ENCODE measurements at places on chromosomes 6 and 20.

GRCh38 chr6:6927521-6928361 is 180.0 kb upstream of the RREB1 start:
- no peak for DNase-seq

DNA sequence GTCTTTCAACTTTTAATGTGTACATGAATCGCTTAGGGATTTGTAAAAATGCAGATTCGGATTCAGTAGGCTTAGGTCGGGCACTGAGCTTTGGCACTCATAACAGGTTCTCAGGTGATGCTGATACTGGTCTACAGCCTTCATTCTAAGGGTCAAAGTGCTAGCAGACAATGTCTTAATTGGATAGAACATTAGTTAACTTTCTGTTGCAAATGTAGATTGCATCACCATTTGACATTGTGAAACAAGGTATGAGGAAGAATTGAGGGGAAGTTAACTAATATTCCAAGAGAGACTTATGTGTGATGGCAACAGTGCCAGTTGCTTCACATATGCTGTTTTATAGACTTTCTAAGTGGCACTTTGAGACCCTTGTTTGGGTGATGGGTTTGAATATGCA is 86.9 kb downstream of the MLIP start:
- DNase-seq, result no peak

- no peak for DNase-seq
These were observed 49.5 kb upstream of the FBXO30 start for GRCh38 chr6:145863988-145864616.

GRCh38 chr20:24986436-24987015 is 6.0 kb downstream of the APMAP start:
- no peak for DNase-seq

DNA sequence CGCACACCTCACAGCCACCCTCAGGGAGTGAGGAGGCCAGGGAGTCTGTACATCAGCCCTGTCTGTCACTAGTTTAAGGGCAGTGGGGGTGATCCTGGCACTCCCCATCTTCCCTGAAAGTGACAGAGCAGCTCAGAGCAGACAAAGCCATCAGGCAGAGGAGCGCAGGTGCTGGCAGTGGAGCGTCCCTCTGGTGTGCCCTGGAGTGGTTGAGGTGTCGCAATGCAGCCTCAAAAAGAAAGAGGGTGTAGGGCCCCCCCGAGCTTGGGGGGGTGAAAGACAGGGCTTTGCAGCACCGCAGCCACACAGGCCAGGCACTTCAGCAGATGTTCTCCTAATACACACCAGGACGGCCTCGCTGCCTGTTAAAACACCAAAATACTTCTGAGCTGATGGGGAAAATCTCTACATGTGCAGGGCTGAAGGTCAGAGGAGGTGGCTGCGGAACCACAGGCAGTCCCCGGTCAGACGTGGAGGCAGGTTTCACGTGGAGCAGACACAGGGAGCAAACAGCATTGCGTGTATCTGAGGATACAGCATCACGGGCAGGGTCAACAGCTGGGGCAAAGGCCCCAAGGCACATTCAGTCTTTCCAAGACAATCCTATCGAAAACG is 69.5 kb downstream of the PREX1 start:
- no peak for DNase-seq

DNA sequence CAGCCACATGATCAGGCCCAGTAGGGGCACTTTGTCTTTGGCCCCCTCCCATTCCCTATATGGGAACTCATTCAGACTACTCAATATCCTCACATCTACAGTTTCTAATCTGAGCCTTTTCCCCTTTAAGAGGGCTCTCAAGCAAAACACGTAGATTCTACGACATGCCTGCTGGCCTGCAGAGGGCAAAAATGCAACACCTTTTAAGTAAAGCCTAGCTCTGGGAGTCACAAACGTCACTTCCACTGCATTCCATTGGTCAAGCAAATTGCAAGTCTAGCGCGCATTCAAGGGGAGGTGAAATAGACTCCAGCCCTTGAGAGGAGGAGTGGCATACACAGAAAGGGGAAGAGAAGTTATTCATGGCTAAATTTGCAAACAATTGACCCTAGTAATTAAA is 70.6 kb downstream of the CDC40 start:
- DNase-seq, result no peak

- no peak for DNase-seq
These were observed 36.7 kb downstream of the NINL start for GRCh38 chr20:25548613-25549086.

GRCh38 chr6:39273406-39273821 is 40.8 kb downstream of the KCNK17 start:
- no peak for DNase-seq

DNA sequence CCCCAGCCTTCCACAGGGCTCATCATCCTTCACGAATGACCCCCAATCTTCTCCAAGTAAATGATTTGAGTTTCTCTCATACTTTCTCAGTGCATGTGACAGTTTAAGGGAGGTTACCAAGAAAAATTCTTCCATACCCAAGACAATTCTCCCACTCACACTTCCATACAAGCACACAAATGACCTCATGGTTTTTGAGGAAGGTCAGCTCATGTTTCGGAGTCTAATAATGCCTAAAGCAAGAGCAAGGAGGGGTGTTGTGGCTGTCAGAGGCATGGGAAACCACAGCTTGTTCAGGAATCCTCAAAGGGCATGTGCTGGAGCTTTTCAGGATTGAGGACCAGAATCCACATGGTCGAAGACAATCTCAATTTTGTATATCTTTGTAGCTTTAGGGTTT is 279.0 kb downstream of the MAFB start:
- no peak for DNase-seq

DNA sequence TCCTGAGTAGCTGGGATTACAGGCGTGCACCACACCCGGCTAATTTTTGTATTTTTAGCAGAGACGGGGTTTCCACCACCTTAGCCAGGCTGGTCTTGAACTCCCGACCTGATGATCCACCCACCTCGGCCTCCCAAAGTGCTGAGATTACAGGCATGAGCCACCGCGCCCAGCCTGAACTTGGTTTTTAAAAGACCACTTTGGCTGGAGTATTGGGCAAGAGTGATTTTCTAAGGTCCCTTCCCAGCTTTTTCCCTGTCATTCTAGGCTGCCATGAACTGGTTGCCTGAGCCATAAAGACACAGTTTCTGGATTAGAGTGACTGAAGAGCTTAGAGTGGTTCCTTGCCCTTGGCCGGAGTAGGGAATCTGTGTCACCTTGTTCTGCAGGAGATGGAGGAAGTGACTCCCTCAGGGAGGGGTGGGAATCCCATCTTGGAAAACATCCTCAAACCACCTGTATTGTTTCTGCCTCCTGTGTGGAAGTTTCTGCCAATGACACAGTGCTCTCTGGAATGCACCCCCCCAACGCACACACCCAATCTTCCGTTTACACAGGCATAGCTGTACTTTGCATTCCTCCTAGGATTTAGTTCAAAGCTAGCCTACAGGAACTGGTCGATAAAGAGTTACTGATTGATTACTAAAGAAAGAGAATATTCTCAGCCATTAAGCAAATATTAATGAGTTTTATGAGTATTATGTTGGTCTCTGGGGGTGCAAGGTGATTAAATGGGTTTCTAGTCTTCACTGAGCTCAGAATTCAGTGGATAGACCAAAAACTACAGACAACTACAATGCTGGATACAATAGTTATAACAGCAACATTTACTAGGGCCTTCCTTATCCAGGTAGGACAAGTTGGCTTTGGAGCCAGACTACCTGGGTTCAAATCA is 18.2 kb downstream of the BCL2L1 start:
- no peak for DNase-seq

GRCh38 chr6:2891768-2892170 is 11.3 kb downstream of the SERPINB9 start:
- DNase-seq, result peak; percentile 73

DNA sequence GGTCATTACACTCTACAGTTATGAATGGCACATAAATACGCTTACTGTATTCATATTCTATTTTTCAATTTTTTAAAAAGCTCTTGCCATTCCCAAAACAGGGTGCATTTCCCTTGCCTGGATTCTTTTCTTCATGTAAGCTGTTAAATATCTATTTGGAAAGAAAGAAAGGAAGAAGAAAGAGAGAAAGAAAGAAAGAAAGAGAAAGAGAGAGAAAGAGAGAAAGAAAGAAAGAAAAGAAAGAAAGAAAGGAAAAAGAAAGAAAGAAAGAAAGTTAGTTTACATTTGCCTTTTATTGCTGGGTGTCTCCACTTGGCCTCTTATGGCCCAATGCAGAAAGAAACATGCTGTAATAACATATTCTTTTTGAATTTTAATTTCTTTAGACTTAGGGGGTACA is 165.9 kb upstream of the ATXN1 start:
- DNase-seq, result no peak

DNA sequence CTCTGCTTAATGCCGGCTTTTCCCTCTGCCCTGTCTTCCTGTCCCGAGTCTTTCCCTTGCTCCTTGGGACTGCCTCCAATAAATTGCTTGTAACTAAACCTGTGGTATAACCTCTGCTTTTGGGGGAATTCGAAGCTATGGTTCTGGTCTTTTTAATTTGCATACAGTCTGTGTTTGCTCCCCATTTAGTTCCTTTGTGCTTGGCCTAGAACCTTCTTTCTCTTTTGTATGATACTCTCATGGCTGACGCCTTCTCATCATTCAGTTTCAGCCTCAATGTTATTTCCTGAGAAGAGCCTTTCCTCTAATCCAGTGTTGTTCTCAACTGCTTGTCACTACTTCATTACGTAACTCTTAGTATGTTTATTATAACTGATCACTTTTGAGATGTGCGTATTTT is 248.0 kb downstream of the PHF3 start:
- DNase-seq, result no peak

GRCh38 chr6:878179-878578 is 185.2 kb upstream of the EXOC2 start:
- no peak for DNase-seq

- no peak for DNase-seq
These were observed 73.0 kb upstream of the ENPP5 start for GRCh38 chr6:46243754-46244153.

DNA sequence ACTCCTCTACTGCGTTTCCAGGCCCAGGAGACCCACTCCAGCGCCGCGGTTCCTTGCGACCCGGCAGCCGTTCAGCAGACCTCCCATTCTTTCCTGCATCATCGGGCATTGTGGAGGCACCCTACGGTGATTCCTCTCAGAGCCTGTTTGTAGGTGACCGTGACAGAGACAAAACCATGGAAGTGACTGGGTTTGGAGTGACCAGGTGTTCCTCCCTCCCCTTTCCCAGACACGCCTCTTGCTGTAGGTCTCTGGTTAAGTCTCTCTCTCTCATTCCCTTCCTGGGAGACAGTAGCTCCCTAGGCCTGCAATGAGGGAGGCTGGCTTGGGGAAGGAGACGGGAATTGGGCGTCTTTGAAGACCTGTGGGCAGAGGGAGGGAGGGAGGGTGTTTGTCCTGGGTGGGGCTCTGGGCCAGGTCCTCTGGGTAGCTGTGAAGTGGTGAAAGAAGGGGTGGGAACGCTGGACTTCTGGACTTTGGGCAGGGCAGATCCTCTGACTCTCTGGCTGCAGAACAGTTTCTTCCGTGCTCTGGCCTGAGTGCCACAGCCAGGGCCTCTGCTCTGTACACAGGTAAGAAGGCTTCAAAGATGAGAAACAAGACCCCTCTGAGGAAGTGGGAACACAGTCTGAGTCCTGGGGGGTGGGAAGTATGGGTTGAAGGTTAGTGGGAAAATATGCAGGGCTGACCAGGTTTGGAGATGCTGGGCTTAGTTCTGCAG is 763 bp downstream of the KLC4 start:
- no peak for DNase-seq

GRCh38 chr20:35560541-35560940 is 18.7 kb downstream of the ERGIC3 start:
- DNase-seq, result no peak

DNA sequence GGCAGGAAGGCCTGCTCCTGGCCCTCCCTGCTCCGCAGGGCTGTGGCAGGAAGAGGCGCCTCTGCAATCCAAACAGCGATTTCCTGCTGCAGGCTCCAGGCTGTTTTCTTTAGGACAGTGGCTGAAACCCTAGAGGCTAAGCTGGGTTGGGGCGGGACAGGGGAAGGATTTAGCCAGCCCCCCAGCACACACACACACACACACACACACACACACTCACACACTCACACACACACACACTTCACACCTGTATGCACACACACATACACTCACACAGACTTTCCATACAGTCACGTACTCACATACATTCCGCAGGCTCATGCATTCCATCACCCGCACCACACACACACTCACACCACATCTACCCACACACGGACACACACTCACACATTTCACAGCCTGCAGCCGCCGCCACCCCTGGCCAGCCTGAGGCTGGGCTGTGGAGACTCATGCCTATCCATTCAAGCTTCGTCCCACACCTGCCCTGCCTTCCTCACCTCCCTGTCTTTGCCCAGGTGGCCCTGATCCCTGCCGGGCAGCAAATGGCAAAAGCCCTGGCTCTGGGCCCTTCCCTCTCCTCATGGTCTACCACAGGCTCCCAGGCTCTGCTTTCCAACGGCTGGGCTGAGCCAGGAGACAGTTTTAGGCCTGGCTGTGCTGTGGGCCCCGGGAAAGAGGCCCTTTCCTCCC is 17.9 kb downstream of the MDFI start:
- DNase-seq, result no peak

DNA sequence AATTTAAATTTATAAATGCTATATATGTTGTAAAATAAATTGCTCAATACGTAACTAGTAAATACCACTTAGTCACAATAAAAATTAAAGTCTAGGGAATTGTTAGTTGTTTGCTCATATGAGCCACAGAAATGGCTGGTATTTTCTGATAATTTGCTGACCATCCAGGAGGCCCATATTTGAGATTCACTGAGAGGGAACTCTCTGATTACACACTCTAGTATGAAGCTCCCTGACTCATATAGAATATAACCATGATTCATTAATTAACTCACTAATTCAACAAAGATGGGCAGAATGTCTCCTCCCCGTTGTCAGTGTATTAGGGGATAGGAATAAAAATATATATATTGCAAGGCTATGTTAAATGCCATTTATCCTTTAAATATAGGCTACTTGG is 46.6 kb upstream of the TMEM30A start:
- no peak for DNase-seq

DNA sequence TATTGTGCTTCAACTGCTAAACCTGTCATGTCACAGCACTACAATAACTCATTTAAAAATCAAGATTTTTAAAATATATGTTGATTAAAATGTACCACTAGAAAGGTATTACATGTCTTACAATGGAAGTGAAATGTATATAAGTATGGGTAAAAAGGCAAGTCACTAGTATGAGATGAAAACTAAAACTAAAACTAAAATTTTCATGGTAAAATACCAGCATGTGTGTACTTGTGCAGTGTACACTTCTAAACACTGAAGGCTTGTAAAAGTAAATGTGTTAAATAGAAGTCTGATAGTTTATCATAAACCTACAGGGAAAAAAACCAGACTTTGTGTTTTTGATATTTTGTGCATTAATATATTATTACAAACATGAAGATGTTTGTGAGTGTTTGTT is 13.7 kb upstream of the TMEM244 start:
- DNase-seq, result no peak

DNA sequence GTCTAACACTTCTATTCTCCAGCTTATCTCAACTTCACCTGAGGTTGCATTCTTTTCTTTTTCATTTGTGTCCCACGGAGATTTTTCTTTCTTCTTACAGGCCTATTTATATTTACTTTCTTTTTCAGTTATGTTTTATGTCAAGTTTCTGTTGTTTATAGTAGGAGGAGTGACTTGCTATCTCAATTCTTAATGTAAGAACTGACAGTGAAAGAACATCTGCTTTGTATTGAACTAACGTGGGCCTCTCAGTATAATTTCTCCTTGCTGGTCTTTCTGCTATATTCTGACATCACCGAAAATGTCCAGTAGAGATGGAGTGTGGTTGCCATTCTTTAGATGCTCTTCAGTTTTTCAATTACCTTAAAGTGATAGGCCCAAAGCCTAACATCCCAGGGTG is 521.7 kb downstream of the EPM2A start:
- no peak for DNase-seq

GRCh38 chr6:113073611-113074191 is 726.6 kb downstream of the RFPL4B start:
- DNase-seq, result no peak

Measured in activated CD4-positive, alpha-beta T cell treated with anti-CD3 and anti-CD28 coated beads, Interleukin-2, amount 50 U/mL, for 48 hours (primary cell).